Common myeloid progenitor, CD34-positive (primary cell): ENCODE measurements at places on chromosomes 6 and 20.

GRCh38 chr6:25156123-25156522, 123.1 kb upstream of the CARMIL1 start:
- DNase-seq = no peak

DNA sequence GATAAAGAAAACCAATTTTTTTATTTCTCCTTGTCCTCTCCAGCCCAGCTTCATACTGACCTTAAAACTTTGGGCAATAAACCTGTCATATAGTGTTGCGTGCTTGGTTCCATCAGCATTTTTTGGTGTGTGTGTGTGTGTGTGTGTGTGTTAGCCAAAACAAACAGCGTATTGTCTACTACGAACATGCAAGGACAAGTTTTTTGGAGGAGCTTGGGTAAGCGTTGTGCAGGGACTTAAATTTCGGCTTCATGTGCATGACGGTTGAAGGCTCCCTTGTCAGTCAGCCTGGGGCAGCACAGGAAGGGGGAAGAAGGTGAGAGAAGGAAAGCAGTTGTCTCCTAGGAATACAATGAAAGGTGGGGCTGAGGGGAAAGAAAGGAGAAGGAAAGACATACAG, 62.0 kb upstream of the PAX1 start:
- no peak for DNase-seq

- DNase-seq = no peak
Measured at GRCh38 chr20:49448917-49449316, 33.6 kb downstream of the KCNB1 start.

DNA sequence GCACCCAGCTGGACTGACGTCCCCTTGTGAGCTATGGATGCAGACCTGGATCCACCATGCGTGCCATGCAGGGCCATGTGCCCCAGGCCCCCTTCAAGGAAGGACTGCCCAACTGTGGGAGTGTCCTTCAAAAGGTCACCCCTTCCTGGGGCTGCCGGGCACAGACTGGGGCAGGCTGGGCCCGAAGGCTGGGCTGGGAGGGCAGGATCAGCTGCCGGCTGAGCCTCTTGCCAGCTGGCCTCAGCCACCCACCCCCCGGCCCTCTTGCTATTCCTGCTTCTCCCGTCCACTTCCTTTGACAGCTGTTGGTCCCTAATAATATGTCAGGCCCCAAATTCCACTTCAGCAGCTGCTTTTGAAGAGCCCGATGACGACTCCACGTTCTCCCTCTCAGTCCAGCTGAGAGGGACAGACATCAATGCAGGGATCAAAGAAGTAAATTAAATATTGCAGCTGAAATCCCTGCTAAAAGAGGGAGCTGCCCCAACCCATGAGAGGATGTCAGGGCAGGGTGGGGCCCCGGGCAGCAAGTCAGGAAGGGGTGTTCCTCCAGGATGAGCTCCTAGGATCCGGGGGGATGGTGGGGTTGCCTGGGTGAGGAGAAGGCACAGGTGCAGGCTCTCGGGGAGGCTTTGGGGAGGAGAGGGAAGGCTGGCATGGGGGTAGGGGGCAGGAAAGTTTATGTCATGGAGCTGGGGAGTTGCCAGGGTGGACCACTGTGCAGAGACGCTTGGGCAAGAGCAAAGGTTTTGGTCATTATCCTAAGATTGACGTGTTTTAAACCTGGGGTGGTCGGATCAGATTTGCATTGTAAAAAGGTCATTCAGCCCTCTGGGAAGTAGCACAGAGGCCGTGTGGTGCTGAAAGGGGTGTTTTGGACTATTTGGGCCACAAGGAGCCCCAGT, 185.0 kb downstream of the ANKRD60 start:
- DNase-seq = no peak

DNA sequence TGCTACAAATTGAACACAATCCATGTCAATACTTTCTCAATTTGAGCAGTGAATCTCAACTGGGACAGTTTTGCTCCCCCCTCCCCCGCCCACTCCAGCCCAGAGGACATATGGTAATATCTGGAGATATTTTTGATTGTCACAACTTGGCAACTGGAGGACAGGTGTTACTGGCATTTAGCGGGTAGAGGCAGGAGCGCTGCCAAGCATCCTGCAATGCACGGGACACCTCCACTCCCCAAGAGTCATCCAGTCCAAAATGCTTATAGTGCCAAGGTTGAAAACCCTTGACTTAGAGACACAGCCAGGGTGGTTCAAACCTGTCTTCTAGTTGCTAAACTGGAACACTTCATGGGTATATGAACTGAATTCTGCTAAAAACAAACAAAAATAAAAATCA, 26.9 kb upstream of the LRRC1 start:
- DNase-seq = no peak

DNA sequence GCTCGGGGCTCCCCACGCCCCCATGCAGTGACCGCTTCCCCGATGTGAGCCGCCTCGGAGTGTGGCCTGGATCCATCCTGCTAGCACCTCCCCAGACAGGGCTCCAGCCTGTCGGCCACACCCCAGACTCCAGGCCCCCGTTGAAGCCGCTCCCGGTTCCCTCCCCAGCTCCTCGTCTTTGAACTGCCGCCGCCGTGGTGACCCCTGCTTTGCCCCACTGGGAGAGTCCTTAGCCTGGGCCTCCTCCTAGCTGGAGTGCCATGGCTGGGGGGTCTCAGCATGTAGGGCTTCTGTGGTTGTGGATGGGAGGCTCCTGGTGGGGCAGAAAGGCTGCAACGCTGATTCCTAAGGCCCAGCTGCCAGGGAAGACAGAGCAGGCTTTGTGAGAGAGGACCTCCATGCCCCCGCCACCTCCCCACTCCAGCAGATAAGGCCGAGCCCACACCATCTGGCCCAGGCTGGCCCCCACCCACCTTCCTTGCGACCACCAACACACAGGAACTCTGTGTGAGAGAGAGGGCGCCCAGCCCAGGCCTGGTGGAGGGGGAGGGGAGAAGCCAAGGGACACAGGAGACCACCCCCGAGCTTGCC, 11.4 kb downstream of the FOXS1 start:
- DNase-seq = no peak

DNA sequence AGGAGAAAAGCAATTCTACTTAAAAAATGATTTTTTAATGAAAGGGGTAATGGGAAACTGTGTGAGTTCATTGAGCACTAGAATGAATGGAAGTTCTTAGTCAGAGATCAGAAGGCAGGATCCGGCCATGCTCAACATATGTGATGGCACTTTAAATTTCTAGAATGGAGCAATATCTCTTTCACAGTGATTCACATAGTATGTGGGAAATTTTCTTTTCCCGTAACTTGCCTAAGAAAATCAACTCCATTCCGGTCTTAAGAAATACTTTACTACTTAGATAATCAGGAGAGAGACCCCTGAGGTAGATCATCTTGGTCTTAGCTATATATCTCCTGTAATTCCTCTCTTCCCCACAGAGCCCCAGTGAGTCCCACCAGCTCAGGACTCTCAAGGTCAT, 131.8 kb downstream of the SCML4 start:
- DNase-seq = no peak

- DNase-seq = no peak
Measured at GRCh38 chr6:145630598-145630997, 104.7 kb downstream of the EPM2A start.

DNA sequence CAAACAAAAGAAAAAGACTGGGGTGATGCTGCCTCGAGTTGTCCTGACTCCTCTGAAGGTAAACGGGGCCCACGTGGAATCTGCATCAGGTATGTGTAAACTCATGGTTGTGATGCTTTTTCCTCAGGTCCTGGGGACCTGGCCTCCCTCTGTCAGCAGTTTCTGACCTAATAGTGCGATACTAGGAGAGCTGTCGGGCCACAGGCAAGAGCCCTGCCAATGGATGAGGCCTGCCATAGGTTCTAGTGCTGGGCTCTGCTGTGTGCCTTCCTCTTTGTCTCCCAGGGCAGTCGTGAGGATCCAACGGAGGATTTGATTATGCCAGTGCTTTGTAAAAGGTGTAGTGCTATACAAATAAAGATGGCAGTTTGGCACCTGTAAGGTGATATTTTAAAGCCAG, 71.2 kb downstream of the ASXL1 start:
- no peak for DNase-seq

- DNase-seq = no peak
Measured at GRCh38 chr6:123533862-123534648, 102.7 kb downstream of the TRDN start.

DNA sequence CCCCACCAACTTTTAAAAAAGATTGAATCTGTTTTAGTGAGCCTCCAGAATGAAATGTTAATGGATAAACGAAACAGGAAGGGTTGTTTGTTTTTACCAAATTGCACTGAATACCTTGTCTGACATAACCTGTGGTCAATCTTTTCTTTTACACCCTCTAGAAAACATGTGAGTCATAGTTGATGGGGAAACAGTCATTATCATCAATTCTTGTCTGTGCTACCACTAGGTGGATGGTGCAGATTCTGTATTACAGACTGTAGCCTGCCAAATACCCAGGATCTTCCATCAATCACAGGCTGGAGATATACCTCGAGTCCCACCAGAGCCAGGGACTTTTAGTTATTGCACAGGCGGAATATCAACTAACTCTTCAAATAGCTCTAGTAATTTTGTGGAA, 29.5 kb upstream of the PKIB start:
- DNase-seq = peak; percentile 2

DNA sequence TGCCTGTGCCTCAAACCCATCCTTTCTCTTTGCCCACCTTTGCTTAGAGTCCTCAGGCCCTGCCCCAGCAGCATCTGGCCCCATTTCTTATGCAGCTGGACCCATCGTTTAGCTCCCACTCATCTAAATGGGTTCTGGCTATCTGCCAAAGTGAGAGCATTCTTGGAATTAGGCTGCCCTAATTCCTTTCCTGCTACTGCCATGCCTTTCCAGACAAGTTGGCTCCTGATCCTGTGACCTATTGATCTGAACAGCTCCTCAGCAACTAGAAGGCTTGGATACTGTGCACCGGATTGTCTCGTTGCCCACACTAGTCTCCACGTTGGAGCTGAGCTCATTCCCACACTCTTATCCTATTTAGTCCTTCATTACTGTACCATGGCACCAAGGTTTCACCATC, 22.9 kb downstream of the DZANK1 start:
- no peak for DNase-seq

DNA sequence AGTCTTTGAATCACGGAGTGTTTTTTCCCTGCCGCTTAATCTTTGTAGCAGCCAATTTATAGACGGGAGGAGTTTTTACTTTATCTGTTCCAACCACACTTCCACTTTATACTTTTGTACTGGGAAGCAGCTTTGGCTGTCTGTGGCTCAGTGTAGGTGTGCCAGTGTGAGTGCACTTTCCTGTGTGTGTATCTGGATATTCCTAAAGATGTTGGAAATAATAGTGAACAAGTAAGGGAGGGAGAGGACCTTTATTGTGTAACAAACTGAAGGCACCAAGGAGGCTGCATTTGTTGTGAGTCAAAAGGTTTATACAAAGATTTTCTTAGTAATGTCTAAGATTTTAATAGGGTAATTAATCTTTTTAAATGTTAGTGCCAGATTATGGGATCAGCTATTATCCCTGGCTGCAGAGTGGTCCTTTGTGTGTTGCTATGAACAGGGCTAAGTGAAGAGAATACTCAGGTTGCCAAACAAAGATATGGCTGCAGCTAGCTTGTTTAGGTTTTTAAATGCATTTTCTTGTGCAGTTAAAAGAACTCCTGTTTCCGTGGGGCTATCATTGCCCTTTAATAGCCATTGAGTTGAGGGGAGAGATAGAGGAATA, 226.3 kb downstream of the RNF144B start:
- peak; percentile 5 for DNase-seq

DNA sequence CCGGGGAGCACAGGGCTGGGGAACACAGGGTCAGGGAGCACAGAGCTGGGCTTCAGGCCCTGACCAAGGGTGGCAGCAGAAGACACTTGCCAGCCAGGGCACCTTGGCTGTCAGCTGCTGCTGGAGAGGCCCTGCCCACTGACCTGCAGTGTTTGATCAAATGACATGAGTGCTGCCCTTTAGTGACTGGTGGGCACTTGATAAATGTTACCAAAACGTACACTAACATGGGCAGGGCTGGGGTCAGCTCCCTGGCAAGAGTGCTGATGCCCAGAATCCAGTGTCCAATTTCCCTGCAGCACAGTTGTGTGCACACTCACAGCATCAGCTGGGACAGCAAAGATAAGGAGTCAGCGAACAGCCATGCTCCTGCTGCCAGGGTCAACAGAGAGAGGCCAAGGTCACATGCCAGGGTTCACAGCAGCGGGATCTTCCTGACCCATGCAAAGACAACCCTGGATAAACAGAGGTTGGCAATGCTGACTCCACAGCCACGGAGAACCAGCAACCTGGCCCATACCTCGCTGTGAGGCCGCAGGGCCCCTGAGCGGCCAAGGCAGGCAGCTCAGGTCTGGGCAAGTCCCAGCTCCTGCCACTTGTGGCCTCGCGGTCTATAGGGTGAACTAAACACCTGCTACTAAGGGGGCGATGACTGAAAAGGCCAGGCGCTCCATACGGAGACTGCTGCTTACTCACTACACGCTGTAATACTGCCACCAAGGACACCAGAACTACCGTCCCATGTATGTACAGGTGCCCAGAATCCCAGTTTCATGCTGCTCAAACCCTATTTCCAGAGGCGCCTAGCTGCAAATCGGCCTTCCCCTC, 46.3 kb downstream of the NINL start:
- DNase-seq = no peak

GRCh38 chr20:13202565-13202964, 18.5 kb upstream of the ISM1 start:
- peak; percentile 91 for DNase-seq

GRCh38 chr20:43460172-43460829, 2.6 kb downstream of the SRSF6 start:
- DNase-seq = no peak

- DNase-seq = no peak
Measured at GRCh38 chr6:125963817-125964216, 7.2 kb downstream of the HINT3 start.

DNA sequence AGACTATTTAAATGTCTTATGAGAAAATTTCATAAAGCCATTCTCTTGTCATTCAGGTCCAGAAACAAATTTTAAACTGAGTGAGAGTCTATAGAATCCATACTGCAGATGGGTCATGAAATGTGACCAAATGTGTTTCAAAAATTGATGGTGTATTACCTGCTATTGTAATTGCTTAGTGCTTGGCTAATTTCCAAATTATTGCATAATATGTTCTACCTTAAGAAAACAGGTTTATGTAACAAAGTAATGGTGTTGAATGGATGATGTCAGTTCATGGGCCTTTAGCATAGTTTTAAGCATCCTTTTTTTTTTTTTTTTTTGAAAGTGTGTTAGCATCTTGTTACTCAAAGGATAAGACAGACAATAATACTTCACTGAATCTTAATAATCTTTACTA, 5.0 kb downstream of the MARCKS start:
- DNase-seq = no peak

- no peak for DNase-seq
Measured at GRCh38 chr6:54856129-54856528, 9.6 kb downstream of the FAM83B start.

DNA sequence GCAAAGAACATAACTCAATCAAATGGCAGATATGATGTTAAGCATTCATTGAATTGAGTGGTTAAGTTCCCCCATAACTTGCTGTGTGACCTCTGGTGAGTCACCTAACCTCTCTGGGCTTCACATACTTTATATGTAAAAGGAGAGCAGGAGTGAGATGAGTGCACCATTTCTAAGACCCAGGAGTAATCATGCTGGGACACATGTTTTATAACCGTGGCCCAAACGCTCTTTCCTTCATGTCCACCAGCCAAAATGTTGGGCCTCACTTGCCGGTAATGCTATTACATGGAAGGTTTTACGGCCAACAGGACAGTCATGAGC, 40.3 kb upstream of the CCDC167 start:
- DNase-seq = no peak

GRCh38 chr6:115613488-115613887, 447.2 kb downstream of the FRK start:
- no peak for DNase-seq

GRCh38 chr6:25447570-25447929, 168.4 kb downstream of the CARMIL1 start:
- DNase-seq = no peak
